Left ventricle myocardium inferior (tissue), 1 donor: ENCODE measurements at places on chromosomes 16 and 17. TPM values are rescaled to one million over a fixed set of nuclear protein-coding genes. Genes with fewer than 3 reads are reported as not detected.

The FSCN2 gene
- 0.38 TPM for total RNA-seq

The RAB11FIP4 gene
- 8.3 TPM for total RNA-seq

The PYY gene
- total RNA-seq, result not detected

The PRCD gene
- total RNA-seq, result 3.9 TPM

The GFAP gene
- total RNA-seq, result 4.1 TPM

The SLFN12 gene
- total RNA-seq, result 3.7 TPM

The TBC1D3H gene
- total RNA-seq, result not detected

The GAS2L2 gene
- 0.08 TPM for total RNA-seq

The RAB26 gene
- 1.7 TPM for total RNA-seq

The UBN1 gene
- 41.1 TPM for total RNA-seq

The KRTAP9-2 gene
- total RNA-seq, result not detected

The KCNH4 gene
- 0.16 TPM for total RNA-seq

The TNRC6A gene
- total RNA-seq, result 34.3 TPM

The BCL6B gene
- total RNA-seq, result 13.7 TPM

The E2F4 gene
- 35.9 TPM for total RNA-seq

The BCKDK gene
- total RNA-seq, result 75.9 TPM

The PRSS21 gene
- total RNA-seq, result not detected

The MT1M gene
- 3.1 TPM for total RNA-seq

The CD300LG gene
- total RNA-seq, result 12.6 TPM

The DUS2 gene
- 6.8 TPM for total RNA-seq
